Dorsolateral prefrontal cortex (tissue), 122 donors: ENCODE measurements at places on chromosomes 6 and 20.

- no peak for DNase-seq
Observed at GRCh38 chr6:47247227-47247797, 62.4 kb downstream of the TNFRSF21 start.

GRCh38 chr20:62774762-62775161, 21.5 kb upstream of the MRGBP start:
- DNase-seq: no peak

DNA sequence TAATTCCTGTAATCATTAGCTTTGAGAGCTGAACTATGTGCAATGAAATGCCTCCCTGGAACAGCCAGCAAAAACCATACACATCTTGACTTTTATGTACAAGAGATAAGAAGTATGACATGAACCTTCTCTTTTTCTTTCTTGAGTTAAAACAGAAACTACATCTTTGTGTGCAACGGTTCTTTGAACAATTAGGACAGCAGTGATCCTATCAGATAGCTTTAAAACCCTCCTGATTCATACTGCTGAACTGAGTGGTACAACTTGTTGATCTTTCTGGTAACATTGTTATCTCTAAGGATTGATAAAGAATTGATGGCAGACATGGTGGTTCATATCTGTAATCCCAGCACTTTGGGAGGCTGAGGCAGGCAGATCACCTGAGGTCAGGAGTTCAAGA, 43.4 kb downstream of the TRAF3IP2 start:
- no peak for DNase-seq

DNA sequence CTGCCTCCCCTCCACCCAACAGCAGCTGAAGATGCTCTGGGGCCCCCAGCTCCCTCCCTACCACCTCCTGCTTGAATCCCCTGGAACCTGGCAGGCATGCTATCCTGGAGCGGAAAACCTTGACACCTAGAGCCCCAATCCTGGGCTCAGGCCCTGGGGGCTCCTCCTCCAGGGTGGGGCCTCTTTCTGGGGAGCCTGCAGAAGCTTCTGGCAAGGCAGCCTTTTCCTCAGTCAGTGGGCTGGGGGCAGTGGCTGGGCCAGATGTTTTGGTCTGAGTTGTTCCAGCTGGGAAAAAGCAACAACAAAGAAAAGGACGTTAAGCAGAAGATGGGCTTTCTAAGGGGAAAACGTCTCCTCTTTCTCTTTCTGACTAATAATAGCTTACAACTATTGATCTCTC, 21.1 kb downstream of the KIAA1755 start:
- DNase-seq: no peak

GRCh38 chr6:41577356-41578216, 31.4 kb downstream of the FOXP4 start:
- DNase-seq: no peak

DNA sequence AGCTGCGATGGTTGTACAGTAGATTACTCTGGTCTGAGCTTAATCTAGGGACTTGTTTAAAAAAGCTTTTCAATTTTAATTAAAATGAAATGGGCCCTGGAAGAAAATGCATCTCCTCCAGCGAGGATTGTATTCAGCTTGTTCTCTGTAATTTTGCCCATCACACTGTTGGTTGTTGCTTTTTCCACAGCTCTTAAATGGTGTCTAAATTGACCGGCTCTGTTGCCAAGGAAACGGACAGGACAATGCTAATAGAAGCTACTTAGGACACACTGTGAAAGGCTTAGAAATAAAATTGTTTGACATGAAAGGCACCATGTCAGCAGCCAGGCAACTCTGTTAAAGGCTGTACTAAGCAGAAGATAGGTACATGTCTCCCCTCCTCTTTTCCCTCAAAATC, 116.7 kb upstream of the NRSN1 start:
- no peak for DNase-seq

- DNase-seq: no peak
Observed at GRCh38 chr20:37737826-37738420, 44.1 kb downstream of the CTNNBL1 start.

DNA sequence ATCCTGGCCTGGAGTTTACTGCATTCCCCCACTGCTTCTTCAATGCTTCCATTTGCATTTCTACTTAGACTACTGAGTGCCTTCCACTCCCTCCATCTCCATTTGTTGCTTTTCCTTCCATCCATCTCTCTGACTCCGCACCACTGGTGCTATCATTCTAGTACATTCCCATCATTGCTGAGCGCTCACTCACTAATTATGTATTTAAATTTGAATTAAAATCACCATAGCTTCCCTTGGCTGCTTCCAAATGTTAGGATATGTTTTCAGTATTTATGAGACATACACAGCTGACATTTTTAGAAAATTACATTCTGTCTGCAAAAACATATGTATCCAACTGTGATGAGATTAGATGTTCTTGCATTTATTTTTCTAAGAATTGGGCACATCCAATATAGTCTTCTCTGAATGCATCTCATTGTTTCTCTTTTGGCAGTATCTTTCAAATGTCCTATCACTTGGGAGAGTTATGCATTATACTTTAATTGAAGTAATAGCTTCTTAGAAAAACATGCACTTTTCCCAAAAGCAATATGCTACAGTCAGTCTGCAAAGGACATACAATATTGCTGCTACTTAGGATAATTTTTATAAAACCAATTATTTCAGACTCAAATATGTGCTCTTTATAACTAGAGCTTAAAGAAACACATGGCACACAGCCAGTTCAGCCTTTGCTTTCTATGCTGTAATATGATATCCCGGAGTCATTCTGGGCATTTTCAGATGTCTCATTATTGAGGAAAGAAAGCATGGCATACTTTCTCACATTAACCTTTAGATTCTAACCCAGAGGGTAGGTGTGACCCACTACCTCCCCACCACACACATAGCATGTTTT, 12.1 kb upstream of the COL21A1 start:
- DNase-seq: no peak

DNA sequence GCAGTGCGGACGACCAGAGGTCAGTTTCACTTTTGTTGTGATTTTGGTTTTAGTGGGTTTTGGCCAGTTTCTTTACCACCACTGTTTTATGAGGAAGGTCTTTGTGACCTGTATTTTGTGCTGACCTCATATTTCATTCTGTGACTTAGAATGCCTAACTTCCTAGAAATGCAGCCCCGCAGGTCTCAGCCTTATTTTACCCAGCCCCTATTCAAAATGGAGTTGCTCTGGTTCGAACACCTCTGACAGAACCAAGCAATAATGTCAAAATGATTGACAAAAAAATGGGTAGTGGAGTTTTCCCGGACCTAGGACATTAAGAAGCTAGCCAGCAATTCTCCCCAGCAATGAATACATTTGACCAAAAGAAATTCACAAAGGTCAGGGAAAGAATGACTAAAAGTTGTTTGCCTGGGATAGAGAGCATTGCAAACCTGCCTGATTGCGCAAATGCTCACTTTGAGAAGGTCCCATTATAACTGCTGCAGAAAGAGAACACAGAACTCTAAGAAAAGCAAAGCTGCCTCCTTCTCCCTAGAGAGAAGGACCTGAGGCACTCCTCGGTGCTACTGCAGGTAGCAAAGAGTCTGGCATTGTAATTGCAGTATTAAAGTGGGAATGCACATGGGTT, 288.8 kb downstream of the ADGB start:
- DNase-seq: no peak

DNA sequence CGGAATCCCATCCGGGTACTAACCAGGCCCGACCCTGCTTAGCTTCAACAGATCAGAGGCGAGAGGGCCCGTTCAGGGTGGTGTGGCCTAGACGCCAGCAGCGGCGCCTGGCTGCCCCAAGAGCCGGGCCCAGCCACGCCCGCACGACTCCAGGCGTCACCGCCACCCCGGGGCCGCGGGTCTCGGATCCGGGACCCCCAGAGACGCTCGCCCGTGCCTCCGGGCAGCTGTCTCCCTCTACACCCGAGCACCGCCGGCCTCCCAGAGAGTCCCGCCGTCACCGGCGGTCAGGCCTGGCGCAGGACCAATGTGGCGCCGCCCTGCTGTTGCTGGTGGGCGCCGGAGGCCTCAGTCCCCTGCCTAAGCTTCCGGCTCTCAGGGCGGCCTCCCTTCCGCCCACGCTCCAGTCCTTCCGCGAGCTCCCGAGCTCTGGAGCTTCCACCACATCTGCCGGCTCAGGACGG, 441.2 kb upstream of the DEFB115 start:
- no peak for DNase-seq

DNA sequence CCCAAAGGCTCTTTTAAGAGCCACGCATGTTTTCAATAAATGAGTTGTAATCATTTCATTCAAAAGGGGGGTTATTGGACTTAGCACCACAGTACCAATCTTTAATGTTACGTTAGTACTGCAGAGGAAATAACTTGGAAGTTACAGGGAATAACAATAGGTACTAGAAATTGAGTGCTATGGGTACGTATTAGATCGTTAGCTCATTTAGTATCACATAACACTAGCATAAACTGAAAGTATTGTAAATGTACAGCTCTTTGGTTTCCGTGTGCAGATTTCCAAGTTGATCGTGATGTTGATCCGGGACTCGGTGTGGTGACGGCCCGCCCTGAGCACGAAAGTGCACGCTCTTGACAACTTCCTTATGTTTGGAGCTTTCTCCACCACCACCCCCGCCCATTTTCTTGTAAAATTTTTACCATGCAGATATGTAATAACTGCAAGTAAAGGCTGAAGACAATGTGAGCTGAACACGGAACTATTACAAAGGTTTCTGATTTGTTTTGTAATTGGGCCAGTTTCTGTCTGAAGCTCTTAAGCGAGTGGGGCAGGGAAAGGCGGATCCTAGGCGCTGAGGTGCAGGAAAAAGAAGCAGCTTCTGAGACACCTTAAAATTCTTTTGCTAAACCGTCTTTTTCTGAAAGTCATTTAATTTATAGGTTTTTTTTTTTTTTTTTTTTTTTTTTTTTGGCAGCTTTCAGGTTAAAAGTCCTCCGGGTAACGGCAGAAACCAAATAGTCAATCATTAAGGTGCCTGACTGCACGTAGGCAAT, 71.5 kb downstream of the HFE start:
- DNase-seq: peak; percentile 32
